ENCODE measurements at places on chromosomes 12 and 14.

DNA sequence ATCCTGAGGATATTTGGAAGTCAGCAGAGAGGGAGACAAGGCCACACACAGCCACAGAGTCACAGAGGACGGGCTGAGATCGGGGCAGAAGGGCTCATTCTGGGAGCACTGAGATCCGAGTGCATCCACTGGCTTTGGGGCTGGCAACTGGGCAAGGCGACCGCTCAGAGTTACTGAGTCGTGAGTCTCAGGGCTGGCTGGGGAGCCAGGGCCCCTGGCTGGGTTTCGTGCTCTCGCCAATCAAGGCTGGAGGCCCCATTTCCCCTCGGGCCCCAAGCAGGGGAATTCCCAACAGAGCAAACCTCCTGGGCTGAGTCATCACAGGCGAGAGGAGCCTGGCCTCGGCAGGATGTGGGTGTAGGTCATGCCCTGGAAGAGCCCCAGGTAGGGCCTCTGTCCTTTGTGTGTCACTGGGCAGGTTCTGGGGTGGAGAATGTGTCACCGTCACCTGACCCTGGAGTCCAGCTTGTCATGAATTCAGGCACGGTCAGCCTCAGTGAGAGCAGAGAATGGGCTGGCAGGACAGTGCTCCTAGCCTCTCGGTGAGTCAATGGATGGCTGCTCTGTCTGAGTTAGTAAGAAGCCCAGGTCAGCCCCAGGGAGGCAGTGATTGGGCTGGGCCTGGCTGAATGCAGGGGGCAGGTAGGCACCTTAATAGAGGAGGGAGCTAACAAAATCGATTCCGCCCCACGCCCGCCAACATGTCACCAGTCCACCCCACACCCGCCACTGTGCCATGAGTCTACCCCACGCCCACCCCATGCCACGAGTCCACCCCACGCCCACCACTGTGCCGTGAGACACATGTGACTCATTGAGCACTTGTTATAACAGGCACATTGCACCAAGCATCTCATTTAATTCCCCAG is 16.9 kb downstream of the ASB2 start:
- DNase-seq, result peak; percentile 87

GRCh38 chr14:58501214-58501816 is 73.8 kb downstream of the KIAA0586 start:
- peak; percentile 73 for DNase-seq

GRCh38 chr12:123021688-123022604 is 41.5 kb downstream of the ARL6IP4 start:
- no peak for DNase-seq

DNA sequence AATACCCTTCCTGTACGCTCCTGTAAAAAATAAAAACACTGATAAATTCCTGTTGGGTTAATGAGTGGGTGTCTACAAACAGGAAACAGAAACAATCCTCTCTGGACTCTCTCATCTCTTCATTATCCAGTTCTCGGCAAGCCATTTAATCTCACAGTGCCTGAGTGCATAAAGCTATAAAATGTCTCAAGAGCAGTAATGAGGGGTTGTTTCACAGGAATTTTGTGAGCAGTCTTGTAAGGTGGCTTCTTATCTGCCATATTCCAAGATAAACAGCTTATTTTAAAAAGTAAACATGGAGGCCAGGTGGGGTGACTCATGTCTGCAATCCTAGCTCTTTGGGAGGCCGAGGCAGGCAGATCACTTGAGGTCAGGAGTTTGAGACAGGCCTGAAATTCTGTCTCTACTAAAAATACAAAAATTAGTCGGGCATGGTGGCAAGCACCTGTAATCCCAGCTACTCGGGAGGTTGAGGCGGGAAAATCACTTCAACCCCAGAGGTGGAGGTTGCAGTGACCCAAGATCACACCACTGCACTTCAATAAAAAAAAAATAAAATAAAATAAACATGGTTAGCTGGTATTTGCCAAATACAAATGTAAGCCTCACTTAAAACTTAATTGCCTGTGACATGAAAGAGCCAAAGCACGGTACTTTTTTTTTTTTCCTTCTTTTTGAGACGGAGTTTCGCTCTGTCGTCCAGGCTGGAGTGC is 54.0 kb downstream of the CLIP1 start:
- DNase-seq, result no peak

GRCh38 chr14:75274899-75275569 is 3.6 kb upstream of the FOS start:
- DNase-seq, result peak; percentile 94

- DNase-seq, result no peak
Observed at GRCh38 chr14:95655461-95655860, 30.8 kb upstream of the TCL1B start.

DNA sequence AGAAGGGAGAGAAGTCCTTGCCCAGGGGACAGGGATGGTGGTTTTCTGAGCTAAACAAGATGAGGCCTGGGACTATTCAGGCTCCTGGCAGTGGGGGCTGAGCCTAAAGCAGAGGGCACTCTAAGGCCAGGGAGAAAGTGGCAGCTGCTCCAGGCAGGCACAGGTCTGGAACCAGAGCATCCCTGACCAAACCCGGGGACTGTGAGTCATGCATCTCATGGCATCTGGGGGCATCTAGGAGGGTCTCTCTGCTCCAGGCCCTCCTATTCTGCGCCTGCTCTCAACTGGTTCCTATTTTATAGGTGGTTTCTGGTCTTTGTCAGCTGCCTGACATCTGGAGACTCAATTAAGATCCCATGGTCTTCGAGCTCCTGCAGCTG is 11.6 kb downstream of the KRT7 start:
- DNase-seq, result no peak

DNA sequence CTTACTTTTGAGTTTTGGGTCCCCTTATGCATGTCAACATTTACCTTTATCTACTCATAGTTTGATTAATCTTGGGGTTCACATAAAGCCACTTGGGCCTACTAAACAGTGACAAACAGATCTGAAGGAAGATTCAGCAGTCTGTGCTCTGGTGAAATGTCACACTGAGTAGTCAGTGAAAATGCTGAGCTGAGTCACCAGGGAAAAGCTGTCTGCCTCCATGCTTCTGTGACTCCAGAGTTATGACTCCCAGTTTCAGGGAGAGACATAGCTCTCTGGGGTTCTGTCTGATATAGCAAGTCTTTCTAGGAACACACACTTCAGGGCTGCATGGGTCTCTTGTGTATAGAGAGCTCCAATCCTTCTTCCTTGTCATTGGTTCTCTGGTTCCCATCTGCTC is 406.3 kb upstream of the FAR2 start:
- no peak for DNase-seq

DNA sequence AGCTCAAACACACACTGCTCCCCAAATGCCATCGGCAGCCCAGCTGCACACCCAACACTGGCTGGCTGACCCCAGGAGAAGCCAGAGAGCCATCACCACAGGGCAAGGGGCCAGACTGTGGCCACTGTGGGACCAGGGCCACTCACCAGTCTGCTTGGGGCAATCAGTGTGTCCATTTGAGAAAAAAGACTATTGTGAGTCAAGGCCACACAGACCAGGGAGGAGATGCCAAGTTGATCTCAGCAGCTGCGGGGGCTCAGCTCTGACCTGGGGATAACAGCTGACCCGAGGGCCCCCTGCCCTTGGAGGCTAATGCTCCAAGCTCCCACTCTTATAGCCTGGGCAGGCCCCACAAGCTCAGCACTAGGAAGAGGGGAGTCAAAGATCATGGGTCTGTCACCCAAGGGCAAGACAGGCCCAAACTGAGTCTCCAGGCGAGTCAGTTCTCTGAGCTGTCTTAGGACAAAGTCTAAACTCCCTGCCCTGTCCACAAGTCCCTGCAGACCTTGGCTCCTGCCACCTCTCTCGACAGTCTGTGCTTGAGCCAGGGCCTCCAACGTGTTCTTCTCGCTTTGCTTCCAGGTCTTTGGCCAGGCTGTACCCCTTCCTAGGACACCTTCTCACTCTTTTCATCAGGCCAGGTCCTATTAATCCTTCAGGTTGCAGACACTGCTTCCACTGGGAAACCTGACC is 30.1 kb upstream of the PNMA1 start:
- DNase-seq, result no peak

GRCh38 chr14:63290741-63291430 is 27.8 kb downstream of the GPHB5 start:
- no peak for DNase-seq

DNA sequence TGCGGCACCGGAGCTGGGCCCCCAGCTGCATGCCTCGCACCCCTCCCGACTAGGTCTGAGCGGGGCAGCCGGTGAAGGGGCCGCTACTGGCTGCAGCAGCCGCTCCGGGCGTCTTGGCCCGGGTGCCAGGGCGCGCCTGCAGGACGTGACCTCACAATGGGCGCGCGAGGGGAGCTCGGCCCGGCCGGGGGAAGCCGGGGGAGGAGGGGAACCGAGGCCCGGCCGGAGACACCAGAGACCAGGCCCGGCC is 353 bp downstream of the BAG5 start:
- peak; percentile 67 for DNase-seq

- DNase-seq, result no peak
Observed at GRCh38 chr12:53289891-53290290, 5.5 kb upstream of the PFDN5 start.

DNA sequence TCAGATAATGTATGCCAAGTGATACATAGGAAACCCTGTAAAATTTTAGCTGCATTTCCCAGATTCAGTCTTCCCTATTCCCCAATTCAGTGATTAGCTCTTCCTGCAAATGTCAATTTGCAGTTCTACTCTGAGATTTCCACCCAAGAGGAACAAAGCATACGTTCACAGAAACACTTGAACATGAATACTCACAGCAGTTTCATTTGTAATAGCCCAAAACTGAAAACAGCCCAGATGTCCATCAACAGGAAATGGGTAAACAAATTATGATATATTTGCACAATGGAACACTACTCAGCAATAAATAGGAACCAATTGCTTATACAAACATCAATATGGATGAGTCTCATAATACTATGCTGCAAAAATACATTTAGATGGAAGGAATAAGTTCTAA is 194.2 kb downstream of the GXYLT1 start:
- no peak for DNase-seq

DNA sequence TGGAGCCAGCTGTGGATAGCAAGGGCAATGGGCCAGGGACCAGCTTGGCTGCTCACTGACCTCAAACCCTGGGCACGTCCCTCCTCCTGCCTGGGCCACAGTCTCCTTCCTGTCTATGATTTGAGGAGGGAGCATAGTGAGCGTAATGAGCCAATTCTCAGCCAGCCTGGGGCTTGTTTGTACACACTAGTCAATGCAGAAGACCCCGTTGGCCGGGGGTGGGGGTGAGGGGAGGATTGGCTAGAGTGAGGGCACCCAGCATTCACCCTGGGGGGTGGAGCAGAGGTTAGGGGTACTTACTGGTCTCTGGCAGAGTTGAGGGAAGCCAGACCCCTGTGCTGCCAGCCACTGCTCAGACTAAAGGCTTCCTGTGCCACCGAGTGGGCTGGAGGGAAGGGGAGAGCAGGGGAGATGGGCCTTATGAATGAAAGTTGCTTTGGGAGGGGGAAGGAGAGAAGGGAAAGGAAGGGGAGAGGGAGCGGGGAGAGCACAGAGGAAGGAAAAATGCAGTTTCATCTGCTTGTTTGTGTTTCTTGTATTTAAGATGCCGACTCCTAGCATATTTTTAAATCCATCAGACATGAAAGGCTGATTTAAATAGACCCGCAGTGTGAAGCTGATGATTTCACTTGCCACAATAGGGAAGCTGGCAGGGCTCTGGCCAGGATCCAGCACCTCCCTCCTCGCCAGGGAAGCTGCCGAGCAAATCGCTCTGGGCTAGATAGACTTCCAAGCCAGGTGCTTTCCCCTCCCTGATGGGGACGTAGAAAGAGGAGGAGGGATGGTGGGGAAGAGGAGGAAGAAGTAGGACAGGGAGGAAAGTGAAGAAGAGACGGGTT is 114.0 kb downstream of the PRMT8 start:
- DNase-seq, result peak; percentile 80

GRCh38 chr14:27995691-27996090 is 770.9 kb upstream of the FOXG1 start:
- no peak for DNase-seq

- no peak for DNase-seq
Observed at GRCh38 chr14:63475761-63476160, 67.4 kb downstream of the PPP2R5E start.

GRCh38 chr14:72975770-72976169 is 49.5 kb downstream of the DCAF4 start:
- no peak for DNase-seq

DNA sequence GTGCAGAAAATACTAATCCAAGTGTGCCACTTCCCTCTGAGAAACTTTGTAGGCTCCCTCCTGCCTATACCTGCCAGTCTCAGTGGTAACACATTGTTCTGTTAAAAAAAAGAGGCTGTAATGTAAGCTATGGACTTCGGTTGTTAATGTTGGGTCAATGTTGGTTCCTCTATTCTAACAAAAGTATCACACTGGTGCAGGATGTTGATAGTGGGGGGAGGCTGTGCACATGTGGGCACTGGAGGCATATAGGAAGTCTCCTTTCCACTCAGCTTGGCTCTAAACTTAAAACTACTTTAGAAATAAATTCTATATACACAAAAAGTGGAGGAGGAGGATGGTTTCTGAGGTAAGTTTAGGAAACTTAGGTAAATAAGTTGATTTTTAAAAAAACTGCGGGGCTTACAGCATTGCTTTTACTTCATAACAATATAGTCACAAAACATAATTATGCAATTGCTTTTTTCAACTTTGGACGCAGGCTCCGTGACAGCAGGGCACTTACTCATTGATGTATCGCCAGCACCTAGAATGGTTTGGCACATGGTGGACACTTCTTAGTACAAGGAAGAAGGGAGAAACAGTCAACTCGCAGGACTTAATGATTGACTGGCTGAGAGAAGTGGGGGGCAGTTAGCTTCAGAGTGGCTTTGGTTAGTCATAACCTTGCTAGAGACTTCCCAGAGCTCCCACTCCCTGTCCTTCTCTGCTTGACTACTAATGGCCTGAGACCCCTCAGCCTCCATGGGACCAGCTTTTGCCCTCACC is 7.9 kb upstream of the NYNRIN start:
- peak; percentile 33 for DNase-seq

GRCh38 chr12:41344776-41345470 is 156.8 kb downstream of the PDZRN4 start:
- no peak for DNase-seq

- no peak for DNase-seq
Observed at GRCh38 chr12:46590991-46591703, 218.6 kb upstream of the SLC38A2 start.

GRCh38 chr12:9867531-9867930 is 1.6 kb downstream of the CLEC2B start:
- DNase-seq, result no peak

- DNase-seq, result no peak
Observed at GRCh38 chr12:80045594-80045993, 53.7 kb upstream of the OTOGL start.

DNA sequence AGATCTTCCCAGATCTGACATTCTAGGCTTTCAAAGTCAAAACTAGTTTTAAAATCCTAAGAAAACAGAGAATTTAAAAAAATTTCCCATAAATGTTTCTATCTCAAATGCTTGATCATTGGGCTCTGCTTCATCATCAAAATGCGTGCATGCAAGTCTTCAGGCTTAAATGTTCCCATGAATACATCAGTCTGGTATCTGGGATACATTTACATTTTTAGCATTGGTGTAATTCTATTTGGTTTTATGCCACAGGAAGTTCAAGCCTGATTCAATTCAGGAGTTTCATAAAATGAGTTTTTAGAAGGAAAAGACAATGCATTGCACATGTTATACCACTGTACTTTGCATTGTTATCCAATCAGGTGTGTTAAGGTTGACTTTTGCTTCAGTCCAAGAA is 336.4 kb downstream of the PCNX1 start:
- no peak for DNase-seq

All from suppressor macrophage (primary cell).